Fibroblast of skin of right biceps (primary cell): ENCODE measurements at places on chromosomes 6 and 20.

DNA sequence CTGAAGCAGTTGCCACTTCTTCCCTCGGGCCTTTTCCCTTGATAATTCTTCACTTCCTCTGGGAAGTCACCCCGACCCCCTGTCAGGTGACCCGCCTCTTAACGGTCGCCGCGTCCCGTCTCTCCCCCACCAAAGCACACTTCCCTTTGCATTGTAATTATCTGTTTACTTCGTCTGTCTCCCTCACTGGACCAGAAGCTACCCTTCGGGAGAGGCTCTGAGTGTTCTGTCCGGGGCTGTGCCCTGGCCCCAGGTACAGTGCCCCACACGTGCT, 771 bp upstream of the SNAI1 start:
- DNase-seq = no peak

DNA sequence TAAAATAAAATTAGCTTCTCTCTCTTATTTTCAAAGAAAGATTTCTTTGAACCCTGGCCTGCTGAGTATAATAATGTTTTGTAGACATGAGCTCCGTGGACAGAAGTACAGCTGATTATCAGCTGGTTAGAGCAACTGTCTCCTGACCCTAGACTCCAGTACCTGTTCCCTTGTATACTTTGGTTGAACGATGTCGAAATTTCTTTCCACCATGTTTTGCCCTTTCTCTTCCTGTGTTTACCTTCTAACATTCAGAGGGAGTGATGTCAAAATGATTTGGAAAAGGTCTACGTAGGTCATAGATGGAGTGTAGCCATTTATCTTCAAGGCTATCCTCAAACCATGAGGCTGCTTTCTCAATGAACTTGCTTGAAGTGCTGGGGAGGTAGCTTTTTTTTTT, 16.8 kb upstream of the ADTRP start:
- no peak for DNase-seq

DNA sequence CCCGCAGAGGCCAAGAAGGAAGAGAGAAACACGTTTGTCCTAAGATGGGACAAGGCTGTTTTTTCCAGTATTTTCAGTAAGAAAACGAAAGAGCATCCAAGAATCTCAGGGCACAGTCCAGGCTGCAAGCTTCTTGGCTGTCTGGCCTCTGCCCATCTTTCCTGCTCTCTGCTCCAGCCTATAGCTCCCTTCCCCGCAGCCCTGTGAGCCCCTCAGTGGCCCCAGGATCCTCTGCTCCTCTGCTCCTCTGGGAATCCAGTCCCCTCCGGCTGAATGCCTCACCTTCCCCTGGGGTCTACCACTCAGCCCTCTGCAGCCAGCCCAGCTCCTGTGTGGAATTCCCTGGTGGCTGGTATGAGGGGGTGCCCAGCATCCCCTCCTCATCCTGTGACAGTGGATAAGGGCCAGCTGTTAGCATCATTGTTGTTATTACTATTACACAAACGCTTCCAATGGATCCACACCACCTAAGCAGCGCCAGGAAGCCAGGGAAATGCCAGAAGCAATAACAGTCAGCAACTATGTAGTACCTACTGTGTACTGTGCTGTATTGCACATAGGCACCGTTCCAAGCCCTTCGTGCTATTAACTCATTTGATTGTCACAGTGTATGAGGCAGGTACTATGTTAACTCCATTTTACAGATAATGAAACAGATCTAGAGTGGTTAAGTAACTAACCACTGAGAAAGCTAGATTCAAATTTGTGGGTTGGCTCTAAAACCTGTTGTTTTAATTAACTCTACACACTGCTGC, 60.3 kb upstream of the PTPN1 start:
- no peak for DNase-seq

DNA sequence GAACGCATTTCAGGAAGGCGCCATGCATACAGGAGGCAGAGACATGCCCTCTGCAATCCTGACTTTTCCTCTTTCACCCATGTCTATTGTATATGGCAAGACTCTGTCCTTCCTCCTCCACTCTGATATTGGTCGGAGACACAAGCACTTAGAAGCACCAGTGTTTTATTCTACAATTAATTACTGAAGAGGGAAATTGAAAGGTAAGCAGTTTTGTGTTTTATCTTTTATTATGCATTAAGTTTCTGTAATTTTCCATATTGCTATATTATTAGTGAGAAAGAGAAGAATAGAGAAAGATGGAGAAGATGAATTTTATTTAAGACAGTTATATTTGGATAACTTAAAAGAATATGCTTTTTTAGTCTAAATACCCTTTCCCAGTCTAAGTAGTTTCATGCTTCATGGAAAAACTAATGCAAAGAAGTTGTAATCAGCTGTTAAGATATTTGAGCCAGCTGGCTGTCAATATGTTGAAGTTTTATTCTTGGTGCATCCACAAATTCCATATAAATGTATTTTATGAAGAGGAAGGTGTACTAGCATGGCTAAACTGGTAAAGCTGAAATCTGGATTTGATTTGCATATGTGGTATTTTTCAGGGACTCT, 13.6 kb downstream of the ARID1B start:
- DNase-seq = no peak

GRCh38 chr6:160400446-160400845, 52.3 kb downstream of the SLC22A3 start:
- DNase-seq = peak; percentile 42

DNA sequence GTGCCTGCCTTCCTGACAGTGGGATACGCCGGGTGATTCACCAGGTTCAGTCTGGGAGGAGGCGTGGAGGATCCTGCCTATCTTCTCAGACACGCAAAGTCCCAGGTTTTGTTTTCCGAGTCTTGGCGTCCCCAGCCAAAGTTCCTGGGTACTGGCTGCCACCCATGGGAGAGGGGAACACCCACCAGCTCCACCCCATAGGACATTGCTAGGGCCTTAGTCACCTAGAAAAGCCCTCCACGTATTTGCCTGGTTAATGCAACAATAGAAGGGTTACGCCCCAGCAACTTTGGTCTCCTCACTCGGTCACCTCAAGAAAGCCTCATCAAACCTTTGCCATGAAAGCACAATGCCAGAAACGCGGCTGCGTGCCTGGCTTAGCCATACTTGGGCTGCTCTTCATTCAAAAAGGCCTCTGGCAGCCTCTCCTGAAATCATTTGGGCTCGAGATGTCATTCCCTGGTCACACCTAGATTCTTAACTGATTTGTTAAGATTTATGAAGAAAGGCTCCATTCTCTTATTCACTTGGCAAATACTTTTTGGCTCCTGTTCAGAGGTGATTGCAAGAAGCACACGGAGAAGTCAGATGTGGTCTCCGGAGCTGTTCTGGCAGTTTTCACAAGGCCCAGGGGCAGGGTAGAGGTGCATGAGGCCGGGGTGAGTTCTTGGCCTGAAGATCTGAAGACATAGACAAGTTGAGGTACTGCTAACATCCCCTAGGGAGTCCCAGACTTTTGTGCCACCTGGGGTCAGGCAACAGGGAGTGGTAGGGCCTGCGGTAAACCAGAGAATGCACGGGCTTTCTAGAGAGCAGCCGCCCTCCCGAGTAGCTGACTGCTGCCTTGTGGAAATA, 35.5 kb upstream of the ZNF133 start:
- DNase-seq = no peak

DNA sequence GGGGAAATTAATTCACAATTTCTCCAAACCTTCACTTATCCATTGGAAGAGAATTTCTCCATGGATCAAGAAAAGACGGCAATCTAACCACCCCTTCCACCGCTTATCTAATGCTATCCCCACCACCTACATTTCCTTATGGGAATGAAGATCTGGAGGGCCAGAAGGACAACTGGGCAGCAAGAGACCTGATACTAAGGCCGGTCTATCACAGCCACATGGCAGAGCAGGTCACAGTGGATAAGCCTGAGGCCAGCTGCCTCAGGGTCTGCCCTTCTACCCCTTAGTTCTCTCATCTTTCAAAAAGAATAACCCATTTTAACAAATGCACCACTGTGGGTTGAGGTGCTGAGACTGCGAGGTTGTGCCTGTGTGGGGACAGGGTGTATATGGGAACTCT, 37.1 kb downstream of the MAN1A1 start:
- DNase-seq = no peak

DNA sequence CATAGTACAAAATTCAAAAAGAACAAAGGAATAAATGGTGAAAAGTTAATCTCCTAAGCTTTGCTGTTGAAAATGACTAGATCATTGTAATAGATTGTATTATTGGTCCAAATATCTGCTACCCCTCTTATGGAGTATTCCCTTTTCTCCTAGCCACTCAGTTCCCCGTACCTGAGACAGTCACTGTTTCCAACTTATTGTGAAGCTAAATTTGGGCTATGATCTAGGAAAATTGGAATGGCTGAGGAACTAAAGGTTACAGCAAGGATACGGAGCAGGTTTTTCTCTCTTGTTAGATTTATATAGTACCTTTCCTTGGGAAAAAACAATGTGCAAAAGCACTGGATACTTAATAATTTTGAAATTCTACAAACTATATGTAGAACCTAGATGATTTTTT, 17.3 kb downstream of the DHX35 start:
- no peak for DNase-seq

- DNase-seq = no peak
Measured at GRCh38 chr6:154167126-154167525, 128.1 kb downstream of the OPRM1 start.

- DNase-seq = peak; percentile 35
Measured at GRCh38 chr20:15485519-15485918, 1087.7 kb downstream of the KIF16B start.

DNA sequence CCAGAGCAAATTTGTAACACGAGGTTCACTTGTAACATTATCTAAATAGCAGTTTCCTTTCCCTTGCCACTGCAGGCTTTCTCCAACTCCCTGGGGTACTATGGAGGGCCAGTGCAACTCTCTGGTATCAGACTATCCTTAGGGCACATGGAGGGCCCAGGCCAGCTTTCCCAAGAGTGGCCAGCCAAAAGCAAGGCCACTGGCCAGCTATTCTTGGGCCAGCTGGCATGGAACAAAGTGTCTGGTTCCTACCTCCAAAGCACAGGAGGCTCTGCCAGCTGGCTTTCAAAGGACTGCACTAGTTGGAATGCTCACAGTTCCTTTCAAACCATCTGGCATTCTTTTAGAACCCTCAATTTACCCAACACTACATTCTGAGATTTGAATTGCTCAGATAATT, 8.7 kb downstream of the RNF24 start:
- DNase-seq = no peak

DNA sequence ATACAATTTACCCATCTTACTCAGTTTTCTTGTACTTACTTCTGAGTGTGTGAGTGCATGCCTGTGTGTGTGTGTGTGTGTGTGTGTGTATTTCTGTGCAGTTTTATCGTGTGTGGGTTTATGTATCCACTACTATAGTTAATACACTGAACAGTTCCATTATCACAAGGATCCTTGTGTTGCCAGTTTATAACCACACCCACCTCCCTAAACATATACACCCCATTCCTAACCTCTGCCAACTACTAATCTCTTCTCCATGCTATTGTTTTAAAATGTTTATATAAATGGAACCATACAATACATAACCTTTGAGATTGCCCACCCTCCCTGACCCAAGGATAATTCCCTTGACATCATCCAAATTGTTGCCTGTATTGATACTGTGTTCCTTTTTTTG, 18.7 kb downstream of the POFUT1 start:
- DNase-seq = no peak

DNA sequence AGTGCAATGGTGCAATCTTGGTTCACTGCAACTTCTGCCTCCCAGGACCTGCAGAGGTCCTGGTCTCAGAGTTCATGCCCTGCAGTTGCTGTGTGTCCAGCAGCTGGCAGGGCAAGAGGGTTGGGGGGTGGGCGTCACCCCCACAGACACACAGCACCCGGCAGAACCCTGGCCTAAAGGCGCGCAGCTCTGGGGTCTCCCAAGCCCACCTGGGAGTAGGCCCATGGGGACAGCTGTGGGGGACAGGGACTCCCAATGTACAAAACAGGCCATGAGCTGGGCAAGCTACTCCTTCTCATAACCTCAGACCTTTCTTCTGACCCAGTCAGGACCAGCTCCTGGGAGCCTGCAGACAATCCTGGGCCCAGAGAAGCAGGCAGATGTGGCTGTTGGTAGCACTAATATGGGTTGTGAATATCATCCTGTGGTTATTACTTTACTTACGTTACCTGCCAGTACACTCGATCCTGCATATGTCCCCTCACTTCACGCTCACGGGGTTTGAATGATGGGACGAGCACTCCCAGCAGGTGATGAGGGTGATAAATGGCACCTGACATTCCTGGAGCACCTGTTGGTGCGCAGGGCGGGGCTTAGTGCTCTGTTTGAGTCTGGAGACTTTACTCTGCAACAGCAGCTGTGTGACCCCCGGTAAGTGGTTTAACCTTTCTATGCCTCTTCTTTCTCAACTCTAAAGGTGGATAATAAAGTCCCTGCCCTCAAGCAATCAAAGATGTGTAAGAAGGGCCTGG, 39.9 kb upstream of the SULF2 start:
- DNase-seq = no peak

GRCh38 chr20:44282192-44282591, 28.8 kb downstream of the FITM2 start:
- DNase-seq = no peak

DNA sequence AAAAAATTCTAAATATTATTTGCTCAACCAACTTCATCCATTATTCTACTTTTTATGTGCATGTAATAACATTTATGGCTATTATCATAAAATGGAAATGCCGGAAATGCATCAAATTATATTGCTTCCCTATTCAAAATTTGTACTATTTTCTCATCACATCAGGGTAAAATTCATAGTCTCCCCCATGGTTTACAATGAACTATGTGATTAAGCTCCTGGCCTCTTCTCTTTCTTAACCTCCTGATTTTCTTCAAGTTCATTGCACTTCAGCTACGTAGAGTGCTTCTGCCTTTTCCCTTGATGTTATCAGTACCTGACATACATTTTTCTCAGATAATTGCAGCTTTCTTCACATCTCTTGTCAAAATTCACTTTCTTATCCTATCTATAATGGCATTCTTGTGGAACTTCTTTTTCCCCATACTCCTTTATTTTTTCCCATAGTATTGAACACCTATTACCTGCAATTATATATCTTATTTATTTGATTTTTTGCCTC, 699.1 kb upstream of the ADGRB3 start:
- no peak for DNase-seq

GRCh38 chr20:21714297-21715192, 9.1 kb downstream of the PAX1 start:
- no peak for DNase-seq

- DNase-seq = peak; percentile 93
Measured at GRCh38 chr6:35148167-35148741, 7.1 kb upstream of the TCP11 start.

- no peak for DNase-seq
Measured at GRCh38 chr20:59242714-59243626, 57.4 kb upstream of the EDN3 start.

GRCh38 chr6:150286912-150287311, 81.9 kb upstream of the IYD start:
- peak; percentile 31 for DNase-seq

- DNase-seq = no peak
Measured at GRCh38 chr6:110781522-110782214, 33.6 kb downstream of the CDK19 start.

- no peak for DNase-seq
Measured at GRCh38 chr20:18904192-18904591, 90.6 kb downstream of the SCP2D1 start.

- no peak for DNase-seq
Measured at GRCh38 chr20:48453477-48454093, 374.2 kb downstream of the PREX1 start.

- DNase-seq = no peak
Measured at GRCh38 chr20:32664012-32664677, 9.6 kb downstream of the C20orf203 start.

GRCh38 chr20:49160057-49160929, 27.8 kb downstream of the STAU1 start:
- no peak for DNase-seq
